ENCODE measurements at places on chromosomes 4 and X. TPM values are rescaled to one million over a fixed set of nuclear protein-coding genes. Genes with fewer than 3 reads are reported as not detected.

GRCh38 chrX:28850955-28851354, 263.7 kb downstream of the IL1RAPL1 start:
- DNase-seq: no peak

GRCh38 chrX:9293051-9293496, 171.8 kb upstream of the TBL1X start:
- DNase-seq: no peak

DNA sequence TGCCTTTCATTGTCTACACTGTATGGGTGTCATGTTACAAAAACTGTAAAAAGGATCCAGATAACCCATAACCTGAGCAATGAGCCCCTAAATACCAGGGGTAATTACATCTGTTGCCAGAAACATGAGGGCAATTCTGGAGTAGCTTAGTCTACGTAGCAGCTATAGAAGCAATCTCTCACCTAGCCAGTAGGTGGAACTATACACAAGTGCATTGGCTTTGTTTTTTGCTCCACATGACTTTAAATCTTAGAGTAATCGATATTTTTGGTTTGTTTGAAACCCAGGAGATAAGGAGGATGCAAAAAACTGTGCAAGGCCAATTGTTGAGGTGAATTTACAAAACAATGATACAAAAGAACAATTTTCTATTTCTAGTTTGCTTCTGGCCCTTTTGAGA, 57.5 kb downstream of the GPR82 start:
- DNase-seq: no peak

PPEF2 gene
- 0.30 TPM for polyA plus RNA-seq

GRCh38 chr4:67371615-67372014, 173.7 kb downstream of the CENPC start:
- no peak for DNase-seq

PABPC4L gene
- 15.7 TPM for polyA plus RNA-seq

CNGA1 gene
- 2.5 TPM for polyA plus RNA-seq

GSTCD gene
- polyA plus RNA-seq: 17.4 TPM

Data from right renal pelvis (tissue), 4 donors.